ENCODE measurements at places on chromosomes 12 and 14. TPM values are rescaled to one million over a fixed set of nuclear protein-coding genes. Genes with fewer than 3 reads are reported as not detected.

The CD163 gene
- total RNA-seq, result not detected

The GLT1D1 gene
- total RNA-seq, result not detected

The FAM90A1 gene
- total RNA-seq, result 0.15 TPM

The RNASE3 gene
- not detected for total RNA-seq

The GALNT16 gene
- 0.30 TPM for total RNA-seq

The TEX22 gene
- 0.15 TPM for total RNA-seq

The MIP gene
- not detected for total RNA-seq

The SAMD4A gene
- 21.7 TPM for total RNA-seq

The PTGDR gene
- not detected for total RNA-seq

The KIF26A gene
- total RNA-seq, result 4.4 TPM

The ADCY4 gene
- 36.6 TPM for total RNA-seq

The C12orf50 gene
- not detected for total RNA-seq

The AGAP2 gene
- total RNA-seq, result 0.15 TPM

The AICDA gene
- total RNA-seq, result not detected

The ITGA5 gene
- 746 TPM for total RNA-seq

All from epithelial cell of umbilical artery (primary cell).